ENCODE measurements at places on chromosomes 12 and 14.

- no peak for DNase-seq
These were observed 86.0 kb upstream of the ZFP36L1 start for GRCh38 chr14:68878908-68879307.

DNA sequence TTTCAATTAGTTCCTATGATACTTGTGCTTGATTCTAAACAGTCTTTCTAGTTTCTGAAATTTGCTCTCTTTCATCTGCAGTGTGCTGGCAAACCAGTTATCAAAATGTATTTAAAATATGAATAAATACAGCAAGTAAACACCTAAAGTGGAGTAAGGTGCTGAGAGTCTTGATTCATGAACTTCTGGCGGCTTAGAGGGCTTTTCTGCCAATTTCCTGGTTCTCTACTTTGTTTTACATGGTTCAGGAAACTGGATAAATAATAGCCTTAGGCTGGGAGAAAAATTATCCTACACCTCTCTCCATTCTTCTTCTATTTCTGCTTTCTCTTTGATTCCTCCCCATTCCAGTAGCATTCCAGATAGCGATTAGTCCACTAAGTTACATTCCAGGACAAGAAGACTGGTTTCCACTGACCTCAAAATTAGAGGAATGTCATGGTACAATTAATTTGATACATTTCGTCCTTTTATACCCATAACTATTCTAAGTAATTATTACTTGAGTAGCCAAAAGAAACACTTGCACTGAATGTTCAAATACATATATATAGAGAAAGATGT lies 14.9 kb downstream of the ATP2B1 start:
- DNase-seq, result no peak

DNA sequence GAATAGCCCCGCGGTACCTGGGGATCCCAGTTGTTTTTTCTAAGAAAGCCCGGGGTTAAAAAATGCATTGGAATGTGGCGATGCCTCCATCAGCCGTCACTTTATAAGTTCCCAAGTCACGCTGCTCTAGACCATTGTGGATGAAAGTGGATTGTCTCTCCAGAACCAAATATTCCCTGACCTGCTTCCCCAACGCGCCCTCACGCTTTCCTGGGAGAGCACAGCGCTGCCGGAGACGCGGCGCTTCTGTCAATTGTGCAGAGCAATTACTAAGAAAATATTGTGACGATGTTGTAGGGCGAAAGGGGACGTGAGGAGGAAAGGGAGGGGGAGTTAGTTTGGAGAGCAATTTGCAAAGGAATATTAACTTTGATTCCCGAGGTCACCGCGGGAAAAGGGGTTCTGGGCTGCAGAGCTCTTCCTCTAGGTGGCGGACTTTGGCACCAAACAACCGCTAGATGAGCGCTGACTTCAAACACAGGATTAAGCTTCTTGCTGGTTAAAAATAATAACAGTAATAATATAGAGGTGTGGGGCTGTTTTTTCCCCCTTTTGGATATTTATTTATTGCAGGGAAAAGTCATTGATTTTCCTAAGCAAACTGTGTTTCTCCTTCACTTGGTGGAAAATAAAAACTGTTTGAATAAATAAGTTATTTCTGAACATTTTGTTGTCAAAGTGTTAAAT lies 9.6 kb upstream of the FOXG1 start:
- peak; percentile 58 for DNase-seq

GRCh38 chr12:76111209-76111749 lies 26.8 kb upstream of the NAP1L1 start:
- DNase-seq, result no peak

GRCh38 chr12:77352946-77353345 lies 287.6 kb upstream of the E2F7 start:
- no peak for DNase-seq

DNA sequence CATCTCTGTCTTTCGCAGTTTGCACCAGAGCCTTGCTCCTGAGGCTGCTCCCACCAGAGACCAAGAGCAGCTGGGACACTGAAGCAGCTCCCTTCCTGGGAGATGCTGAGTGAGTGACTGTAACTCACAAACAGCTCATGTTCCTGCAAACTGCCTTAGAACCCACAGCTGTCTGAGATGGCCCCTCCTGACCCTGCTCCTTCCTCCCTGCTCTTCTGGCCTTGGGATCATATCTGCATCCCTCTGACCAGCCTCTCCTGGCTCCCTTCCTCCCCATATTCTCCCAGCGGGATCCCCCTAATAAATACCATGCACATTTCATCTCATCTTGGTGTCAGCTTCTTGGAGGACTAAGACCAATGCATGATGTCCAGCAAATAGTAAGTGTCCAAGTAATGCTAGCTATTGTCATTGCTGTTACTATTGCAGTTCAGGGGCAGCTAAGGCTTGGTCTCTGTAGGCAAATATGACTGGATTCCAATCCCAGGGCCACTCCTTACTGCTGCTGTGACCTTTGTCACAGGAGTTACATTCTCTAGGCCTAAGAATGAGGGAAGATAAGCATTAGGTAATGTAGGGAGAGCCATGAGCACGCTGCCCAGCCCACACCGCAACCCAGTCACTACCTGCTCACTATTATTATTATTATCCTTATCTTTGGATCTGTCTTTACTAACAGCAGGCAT lies 47.9 kb downstream of the SYNE3 start:
- DNase-seq, result no peak

- no peak for DNase-seq
These were observed 22.7 kb upstream of the TMPO start for GRCh38 chr12:98492580-98493140.
